Urothelium cell line (cell line): ENCODE measurements at places on chromosomes 6 and 20.

DNA sequence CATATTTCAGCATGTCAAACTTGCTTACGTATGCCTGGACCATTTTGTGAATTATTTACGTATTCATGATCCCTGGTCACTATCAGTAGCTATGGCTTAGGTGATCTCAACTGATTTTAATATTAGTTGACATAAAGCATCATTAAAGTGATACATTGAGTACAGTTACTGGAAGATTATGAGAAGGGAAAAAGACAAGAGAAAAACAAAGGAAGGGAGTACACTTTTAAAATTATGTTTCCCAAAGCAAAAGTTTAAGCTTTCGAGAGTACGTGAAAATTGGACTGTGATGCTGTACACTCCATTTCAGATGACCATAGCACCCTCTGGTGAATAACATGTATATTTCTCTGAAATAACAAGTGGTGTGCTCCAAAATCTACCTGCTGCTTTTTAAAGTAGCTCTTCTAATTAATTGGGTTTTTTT is 215.0 kb upstream of the HSF2 start:
- DNase-seq, result peak; percentile 26

DNA sequence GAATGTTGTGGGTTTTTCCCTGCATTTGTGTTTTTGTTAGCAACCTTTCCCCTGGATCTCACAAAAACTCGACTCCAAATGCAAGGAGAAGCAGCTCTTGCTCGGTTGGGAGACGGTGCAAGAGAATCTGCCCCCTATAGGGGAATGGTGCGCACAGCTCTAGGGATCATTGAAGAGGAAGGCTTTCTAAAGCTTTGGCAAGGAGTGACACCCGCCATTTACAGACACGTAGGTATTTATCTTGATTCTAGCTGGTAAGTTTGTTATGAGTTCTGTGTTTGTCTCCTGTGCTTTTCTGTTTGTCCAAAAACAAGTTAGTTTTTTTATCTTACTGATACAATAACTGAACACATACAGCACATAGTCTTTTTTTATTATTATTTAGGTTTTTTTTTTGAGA is 3.0 kb downstream of the SLC25A27 start:
- peak; percentile 22 for DNase-seq

DNA sequence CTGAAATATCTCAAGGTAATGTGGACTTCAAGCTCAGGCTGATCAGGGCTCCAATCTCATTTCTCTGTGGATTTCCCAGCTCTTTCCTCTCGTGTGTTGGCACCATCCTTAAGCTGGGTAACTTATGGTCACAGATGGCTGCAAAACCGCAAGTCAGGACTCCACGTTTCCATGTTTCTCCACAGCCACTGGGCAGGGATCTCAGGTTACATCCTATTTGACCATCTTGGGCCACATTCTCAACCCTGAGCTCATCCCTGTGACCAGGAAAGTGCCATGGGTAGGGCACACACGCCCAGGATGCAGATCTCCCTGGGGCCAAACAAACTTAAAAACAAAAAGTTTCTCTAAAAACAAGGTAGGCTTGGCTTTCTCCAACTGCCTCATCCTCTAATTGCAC is 15.4 kb downstream of the RPS6KA2 start:
- no peak for DNase-seq

DNA sequence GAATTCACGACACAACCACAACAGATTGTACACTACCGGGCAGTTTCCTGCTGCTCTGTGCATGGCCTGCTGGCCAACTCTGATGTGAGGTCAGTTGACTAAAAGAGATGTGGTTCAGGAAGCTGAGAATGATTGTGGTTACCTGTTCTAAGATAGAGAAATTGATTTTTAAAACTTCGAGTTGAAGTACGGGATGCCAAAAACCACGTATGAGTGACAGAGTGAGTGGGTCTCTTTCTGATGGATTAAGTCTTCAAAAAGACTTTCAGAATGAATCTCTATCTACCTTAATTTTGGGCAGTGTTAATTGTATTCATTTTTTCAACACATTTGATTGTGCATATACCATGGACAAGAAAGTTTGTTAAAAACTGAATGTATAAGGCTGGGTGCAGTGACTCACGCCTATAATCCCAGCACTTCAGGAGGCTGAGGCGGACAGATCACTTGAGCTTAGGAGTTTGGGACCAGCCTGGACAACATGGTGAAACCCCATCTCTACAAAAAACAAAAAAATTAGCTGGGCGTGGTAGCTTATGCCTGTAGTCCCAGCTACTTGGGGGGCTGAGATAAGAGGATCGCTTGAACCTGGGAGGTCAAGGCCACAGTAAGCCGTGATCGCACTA is 121.2 kb downstream of the SGK1 start:
- DNase-seq, result no peak

DNA sequence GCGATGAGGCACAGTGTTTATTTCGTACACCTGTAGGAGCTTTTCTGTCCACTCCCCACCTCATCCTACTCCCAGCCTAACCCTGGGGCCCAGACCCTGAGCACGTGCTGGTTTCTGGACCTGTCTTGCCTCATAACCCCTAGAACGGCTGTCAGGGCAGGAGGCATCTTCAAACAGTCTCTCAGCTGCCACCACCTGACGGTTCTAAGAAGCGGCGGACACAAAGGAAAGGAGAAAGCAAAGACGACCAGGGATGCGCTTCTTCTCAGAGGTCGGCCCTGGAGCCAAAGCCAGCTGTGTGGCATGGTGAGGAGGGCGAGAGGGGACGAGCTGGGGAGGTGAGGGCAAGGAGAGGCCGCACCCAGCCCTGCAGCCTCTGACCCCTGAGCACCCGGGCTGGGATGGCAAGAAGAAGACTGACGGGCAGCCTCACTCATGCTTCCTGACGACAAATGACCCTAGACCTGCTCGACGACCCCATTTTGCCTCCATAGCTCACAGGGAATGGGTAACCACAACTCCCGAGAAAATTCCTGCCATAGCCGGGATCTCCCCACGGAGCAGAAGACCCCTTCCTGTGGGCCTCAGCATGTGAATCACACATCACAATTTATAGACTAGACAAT is 62.1 kb downstream of the WDR27 start:
- no peak for DNase-seq

GRCh38 chr20:3825526-3825925 is 5.2 kb downstream of the AP5S1 start:
- no peak for DNase-seq

GRCh38 chr6:11622156-11622555 is 84.6 kb downstream of the TMEM170B start:
- no peak for DNase-seq

- no peak for DNase-seq
Measured at GRCh38 chr6:36685926-36686667, 7.6 kb downstream of the CDKN1A start.

- DNase-seq, result no peak
Measured at GRCh38 chr6:16630026-16630643, 131.1 kb downstream of the ATXN1 start.

- DNase-seq, result no peak
Measured at GRCh38 chr20:34862724-34863123, 9.9 kb downstream of the GGT7 start.

- no peak for DNase-seq
Measured at GRCh38 chr6:117425431-117426153, at the start of gene ROS1. ROS1 (minus strand) TSS chr6:117425942; CDS start chr6:117425656, 286 bp downstream.

- DNase-seq, result peak; percentile 90
Measured at GRCh38 chr20:31712564-31713311, 9.9 kb downstream of the BCL2L1 start.

DNA sequence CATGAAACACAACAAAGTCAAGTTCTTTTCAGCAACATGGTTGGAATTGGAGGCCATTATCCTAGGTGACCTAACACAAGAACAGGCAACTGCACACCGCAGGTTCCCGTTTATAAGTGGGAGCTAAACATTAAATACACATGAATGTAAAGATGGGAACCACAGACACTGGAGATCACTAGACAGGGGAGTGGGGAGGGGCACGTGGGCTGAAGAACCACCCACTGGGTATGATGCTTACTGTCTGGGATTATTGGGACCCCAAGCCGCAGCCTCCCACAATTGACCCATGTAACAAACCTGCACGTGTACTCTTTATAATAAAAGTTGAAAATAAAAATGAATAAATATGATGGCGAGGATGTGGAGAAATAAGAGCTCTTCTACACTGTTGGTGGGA is 8.6 kb upstream of the RAET1G start:
- no peak for DNase-seq

GRCh38 chr6:165586706-165587105 is 76.3 kb downstream of the PDE10A start:
- DNase-seq, result no peak

DNA sequence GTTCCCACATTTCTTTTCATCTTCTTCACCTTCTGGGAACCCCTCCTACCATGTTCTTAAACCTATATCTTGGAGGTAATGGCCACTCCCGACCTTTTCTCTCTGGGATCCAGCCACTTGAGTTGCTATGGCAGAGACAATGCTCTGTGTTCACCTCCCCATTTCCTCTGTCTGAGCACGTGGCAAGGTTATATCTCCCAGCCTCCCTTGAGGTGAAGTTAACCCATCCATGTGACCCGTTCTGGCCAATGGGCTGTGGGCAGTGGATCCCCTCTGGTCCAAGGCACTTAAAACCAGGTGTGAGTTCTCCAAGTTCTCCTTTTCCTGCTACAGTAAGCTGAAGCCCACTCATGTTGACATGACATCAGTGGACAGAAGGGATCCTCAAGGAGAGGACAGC is 261.4 kb downstream of the LRFN2 start:
- DNase-seq, result no peak

GRCh38 chr6:56003616-56004015 is 128.2 kb upstream of the BMP5 start:
- no peak for DNase-seq

- no peak for DNase-seq
Measured at GRCh38 chr6:14333556-14334305, 216.2 kb downstream of the CD83 start.

GRCh38 chr6:162854734-162855191 is 127.0 kb downstream of the PACRG start:
- no peak for DNase-seq

DNA sequence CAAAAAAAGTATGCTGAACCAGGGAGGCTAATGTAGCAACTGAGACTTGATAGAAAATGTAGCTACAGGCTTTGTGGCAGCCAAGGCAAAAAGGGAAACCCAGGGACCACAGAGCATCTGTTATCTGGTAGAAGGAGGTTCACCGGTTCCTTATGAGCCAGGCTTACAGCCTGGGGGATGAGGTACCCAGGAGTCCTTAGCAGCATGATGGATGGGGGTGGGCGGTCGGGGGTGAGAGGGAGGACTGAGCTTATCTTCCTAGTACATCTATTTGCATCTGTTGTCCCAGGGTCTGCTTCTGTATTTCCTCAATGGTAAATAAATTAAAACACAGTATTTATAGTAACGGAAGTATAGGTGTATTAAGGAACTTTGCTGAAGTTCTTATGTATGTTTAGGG is 1.1 kb upstream of the GDAP1L1 start:
- DNase-seq, result no peak

DNA sequence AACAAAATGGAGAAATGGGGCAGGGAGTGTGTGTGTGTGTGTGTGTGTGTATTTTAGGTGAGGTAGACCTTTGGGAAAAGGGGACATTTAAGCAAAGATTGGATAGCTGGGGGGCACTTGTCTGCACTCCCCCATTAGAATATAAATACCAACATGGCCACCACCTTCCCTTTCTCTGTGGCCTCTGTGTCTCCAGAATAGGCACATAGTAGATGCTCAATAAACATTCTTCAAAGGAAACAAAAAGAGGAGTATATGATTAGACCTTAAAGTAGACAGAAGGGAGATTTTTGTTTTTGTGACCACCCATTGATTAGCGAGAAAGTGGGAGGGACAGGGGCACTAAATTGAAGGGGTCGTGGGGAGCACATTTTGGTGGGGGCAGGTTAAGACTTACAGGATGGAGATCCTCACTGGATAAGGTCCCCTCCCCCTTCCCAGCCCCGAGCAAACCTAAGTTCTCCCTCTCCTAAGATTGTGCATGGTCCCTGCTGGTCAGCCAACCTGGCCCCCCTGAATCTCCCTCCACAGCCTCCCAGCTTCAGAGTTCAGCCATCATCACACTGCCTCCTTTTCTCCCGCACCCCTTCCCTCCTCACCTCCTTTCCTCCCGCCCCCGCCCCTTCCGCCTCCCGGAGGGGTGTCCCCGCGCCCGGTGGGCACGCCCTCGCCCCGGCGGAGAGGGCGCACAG is 514 bp upstream of the TSHZ2 start:
- no peak for DNase-seq

- no peak for DNase-seq
Measured at GRCh38 chr6:13190376-13190775, 138.0 kb downstream of the TBC1D7 start.

GRCh38 chr6:148375401-148375800 is 32.8 kb downstream of the SASH1 start:
- no peak for DNase-seq

DNA sequence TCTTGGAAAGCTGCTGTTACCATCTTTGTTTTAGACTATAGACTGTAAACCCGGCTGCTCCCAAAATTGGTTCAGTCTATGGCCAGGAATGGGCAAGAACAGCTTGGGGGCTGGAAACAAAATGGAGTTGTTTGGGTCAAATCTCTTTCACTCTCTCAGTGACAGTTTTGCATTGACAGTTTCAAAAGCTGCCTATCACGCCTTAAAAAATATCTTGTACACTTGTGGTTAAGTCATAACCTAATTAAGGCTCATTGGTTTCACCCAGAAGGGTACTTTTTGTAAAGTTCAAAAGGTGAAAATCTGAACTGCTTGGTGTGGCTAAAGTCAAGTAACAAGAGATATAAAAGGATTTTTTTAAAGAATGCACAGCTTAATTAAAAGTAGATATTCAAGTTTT is 76.1 kb upstream of the PRL start:
- DNase-seq, result no peak

GRCh38 chr6:43746613-43747102 is 23.4 kb upstream of the VEGFA start:
- no peak for DNase-seq

GRCh38 chr20:57651881-57652605 is 31.8 kb upstream of the ZBP1 start:
- no peak for DNase-seq

GRCh38 chr20:21053002-21053762 is 53.0 kb downstream of the LINC00237 start:
- DNase-seq, result no peak

DNA sequence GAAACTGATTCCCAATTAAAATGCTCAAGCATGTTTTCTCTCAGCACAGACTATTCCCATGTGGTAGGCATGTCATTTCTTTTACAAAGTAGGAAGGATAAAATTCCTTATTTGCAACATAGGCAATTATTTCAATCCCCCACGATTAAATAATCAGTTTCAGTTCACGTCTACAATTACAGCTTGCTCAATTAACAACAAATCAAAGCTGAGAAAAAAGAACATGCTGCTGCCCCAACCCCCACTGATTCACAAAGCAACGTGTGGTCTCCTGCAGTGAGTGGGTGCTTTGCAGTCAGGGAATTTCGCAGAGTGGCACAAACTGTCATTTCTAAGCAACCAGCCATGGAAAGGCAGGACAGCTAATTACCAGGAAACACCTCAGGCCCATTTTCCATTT is 17.0 kb downstream of the RNASET2 start:
- DNase-seq, result no peak

DNA sequence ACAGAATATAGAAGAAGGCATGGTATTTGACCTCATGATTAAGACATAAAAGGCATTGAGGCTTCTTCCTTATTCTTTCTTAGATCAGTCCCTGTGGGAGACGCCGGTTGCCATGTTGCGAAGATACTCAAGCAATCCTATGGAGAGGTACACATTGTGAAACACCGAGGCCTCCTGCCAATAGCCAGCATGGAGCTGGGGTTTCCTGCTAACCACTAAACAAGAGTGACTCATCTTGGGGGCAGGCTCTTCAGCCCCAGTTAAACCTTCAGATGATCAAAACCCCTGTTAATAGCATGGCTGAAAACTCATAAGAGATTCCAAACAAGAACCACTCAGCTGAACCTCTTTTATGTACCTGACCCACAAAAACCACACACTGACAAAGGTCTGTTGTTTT is 478.8 kb downstream of the CD83 start:
- peak; percentile 64 for DNase-seq

GRCh38 chr6:81816380-81816779 is 63.9 kb upstream of the TENT5A start:
- DNase-seq, result no peak
